ENCODE measurements at places on chromosomes 2 and 18.

DNA sequence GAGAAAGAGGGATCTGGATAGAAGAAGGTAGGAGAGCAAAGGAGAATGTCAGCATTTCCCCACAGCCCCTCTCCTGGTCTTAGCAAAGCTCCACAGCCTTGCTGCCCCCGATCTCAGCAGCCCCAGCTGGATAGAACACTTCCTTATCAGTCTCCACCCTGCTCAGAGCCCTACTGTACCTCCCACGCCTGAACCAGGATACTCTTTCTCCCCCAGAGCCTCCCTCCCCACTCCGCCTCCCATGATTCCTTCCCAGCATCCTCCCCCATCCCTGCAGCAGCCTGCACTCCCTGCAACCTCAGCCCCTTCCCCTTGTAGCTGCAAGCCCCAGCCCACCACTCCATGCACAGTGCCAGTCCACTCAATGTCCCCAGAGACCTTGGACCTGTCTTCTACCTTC is 25.8 kb downstream of the PLB1 start:
- DNase-seq, result no peak

GRCh38 chr2:16656784-16657391 is 8.7 kb downstream of the CYRIA start:
- no peak for DNase-seq

DNA sequence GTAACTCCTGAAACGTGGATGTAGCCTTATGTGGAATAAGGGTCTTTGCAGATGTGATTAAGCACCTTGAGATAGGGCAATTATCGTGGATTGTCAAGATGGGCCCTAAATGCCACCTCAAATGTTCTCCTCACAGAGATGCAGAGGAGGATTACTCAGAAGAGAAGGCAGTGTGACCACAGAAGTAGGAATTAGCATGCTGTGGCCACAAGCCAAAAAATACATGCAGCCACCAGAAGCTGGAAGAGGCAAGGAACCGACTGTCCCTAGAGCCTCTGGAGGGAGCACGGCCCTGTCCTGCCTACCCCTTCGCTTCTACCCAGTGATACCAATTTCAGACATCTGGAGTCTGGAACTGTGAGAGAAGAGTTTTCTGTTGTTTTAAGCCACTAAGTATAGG is 47.3 kb upstream of the MGAT5 start:
- DNase-seq, result no peak

DNA sequence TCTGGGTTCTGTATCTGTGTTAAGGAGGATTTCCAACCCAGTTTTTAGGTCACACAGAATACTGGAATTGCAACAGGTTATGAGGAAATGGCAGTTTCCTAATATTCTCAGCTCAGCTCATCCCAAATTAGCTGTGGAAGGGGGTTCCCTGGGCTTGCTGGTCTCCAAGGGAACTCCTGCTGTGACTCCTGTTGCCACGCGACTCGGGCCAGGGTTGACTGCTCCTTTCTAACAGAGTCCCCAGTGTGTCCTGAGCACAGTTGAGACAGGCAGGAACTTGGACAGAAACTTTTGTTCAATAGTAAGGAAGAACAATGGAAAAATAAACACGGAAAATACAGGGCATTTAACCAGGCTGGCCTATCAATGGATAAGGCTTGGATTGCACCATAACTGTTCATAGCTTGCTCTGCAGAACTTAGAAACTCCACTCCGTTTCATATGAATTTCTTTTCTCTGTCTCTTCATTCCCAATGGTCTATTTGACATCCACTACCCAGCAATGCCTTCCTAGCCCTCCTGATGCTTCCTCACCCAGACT is 3.8 kb upstream of the ROCK2 start:
- no peak for DNase-seq

DNA sequence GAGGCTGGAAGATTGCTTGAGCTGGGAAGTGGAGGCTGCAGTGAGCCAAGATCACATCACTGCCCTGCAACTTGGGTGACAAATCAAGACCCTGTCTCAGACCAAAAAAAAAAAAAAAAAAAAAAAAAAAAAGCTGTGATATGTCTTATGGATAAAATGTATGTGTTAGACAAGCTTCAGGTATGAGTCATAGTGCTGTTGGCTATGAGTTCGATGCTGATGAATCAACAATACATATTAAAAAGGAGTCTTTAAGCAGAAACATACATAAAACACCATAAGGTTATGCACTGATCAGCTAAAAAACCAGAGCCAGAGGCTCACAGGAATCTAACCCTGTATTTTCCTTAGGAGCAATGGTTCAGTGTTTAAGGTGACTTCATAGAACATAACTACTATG is 332.3 kb downstream of the NCKAP5 start:
- DNase-seq, result no peak

GRCh38 chr2:187617120-187617519 is 62.9 kb upstream of the TFPI start:
- no peak for DNase-seq

- no peak for DNase-seq
Observed at GRCh38 chr18:79385708-79386341, 9.9 kb upstream of the NFATC1 start.

All from DMS53 (cell line).